Activated T-helper 1 cell treated with anti-CD3 and anti-CD28 coated beads, Interleukin-2, amount 50 U/mL, for 16 hours (primary cell): ENCODE measurements at places on chromosomes 12 and 14.

- no peak for DNase-seq
These were observed at the start of gene LMNTD1 for GRCh38 chr12:25553098-25553497. Gene LMNTD1, minus strand, starts transcription at chr12:25553283. Its CDS starts 324 bp downstream, at chr12:25552959.

DNA sequence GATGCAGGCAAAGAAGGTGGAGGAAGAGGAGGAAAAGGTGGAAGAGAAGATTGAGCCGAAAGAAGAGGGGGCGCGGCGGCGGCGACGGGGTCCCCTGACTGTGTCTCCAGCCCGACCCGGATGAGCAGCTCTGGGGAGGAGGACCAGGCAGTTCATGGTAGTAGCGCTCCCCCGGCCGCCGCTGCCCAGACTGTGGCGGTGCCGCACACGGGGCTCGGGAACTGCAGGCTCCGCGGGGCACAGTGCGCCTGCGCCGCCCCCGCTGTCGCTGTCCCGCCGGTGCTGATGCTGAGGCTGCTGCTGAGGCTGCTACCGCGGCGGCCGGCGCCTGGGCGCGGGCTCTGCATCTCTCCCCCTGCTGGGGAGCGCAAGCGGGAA is at the start of gene KCNH5:
Gene KCNH5, minus strand, starts transcription at position 225 of the 378 bp plus-strand sequence. CDS start 272 bp downstream, outside the sequence.
- DNase-seq = no peak

GRCh38 chr14:33979613-33980276 is 28.9 kb upstream of the EGLN3 start:
- no peak for DNase-seq

GRCh38 chr14:49497725-49498348 is 88.3 kb downstream of the RPS29 start:
- DNase-seq = no peak

- no peak for DNase-seq
These were observed 17.0 kb downstream of the NEK9 start for GRCh38 chr14:75109877-75110276.

GRCh38 chr14:76812093-76812421 is 625 bp downstream of the ANGEL1 start:
- DNase-seq = no peak

GRCh38 chr14:69613312-69614073 is 2.1 kb downstream of the SUSD6 start:
- DNase-seq = no peak

- no peak for DNase-seq
These were observed 1.9 kb downstream of the NTN4 start for GRCh38 chr12:95788637-95789036.

DNA sequence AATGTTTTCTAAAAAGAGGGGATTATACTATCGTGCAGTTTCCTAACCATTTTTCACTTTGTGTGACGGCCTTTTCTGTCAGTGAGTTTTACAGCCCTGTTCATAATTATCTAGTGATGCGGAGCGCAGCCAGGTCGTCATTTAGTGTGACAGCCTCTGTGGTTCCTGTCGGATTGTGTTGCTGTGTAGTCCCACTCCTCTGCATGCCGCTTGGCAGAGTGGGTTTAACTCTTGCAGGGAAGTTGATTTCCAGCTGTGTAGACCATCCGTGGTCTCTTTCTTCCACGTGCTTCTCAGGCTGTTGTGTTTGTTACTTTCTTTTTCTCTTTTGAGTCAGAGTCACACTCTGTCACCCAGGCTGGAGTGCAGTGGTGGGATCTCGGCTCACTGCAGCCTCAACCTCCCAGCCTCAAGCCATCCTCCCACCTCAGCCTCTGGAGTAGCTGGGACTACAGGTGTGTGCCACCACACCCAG is 8.6 kb downstream of the RAN start:
- DNase-seq = no peak

- DNase-seq = no peak
These were observed 8.8 kb upstream of the BICDL1 start for GRCh38 chr12:119980242-119980641.

- DNase-seq = no peak
These were observed 473.1 kb downstream of the ATP23 start for GRCh38 chr12:58414398-58414871.
